GM23338 (cell line): ENCODE measurements at places on chromosomes 7 and 10. TPM values are rescaled to one million over a fixed set of nuclear protein-coding genes. Genes with fewer than 3 reads are reported as not detected.

Gene ARHGEF5
- 10.2 TPM in 2 replicates for polyA plus RNA-seq

Gene C10orf143
- 3.7 and 4.8 TPM in 2 replicates for polyA plus RNA-seq

Gene CADPS2
- 15.1 and 16.3 TPM in 2 replicates for polyA plus RNA-seq

Gene CLRN3
- polyA plus RNA-seq = not detected in 2 replicates

Gene WNT8B
- polyA plus RNA-seq = 0.26 and 0.74 TPM in 2 replicates

Gene EBF3
- 0.12 and 0.27 TPM in 2 replicates for polyA plus RNA-seq

Gene C7orf33
- polyA plus RNA-seq = not detected in 2 replicates

Gene CDH23
- polyA plus RNA-seq = 0.73 and 0.95 TPM in 2 replicates

Gene PRKCQ
- polyA plus RNA-seq = 10.8 and 12.6 TPM in 2 replicates

Gene RHOBTB1
- 4.6 and 4.8 TPM in 2 replicates for polyA plus RNA-seq

Gene GTF2IRD1
- 37.1 and 40.9 TPM in 2 replicates for polyA plus RNA-seq
